ENCODE measurements at places on chromosomes 4 and X.

DNA sequence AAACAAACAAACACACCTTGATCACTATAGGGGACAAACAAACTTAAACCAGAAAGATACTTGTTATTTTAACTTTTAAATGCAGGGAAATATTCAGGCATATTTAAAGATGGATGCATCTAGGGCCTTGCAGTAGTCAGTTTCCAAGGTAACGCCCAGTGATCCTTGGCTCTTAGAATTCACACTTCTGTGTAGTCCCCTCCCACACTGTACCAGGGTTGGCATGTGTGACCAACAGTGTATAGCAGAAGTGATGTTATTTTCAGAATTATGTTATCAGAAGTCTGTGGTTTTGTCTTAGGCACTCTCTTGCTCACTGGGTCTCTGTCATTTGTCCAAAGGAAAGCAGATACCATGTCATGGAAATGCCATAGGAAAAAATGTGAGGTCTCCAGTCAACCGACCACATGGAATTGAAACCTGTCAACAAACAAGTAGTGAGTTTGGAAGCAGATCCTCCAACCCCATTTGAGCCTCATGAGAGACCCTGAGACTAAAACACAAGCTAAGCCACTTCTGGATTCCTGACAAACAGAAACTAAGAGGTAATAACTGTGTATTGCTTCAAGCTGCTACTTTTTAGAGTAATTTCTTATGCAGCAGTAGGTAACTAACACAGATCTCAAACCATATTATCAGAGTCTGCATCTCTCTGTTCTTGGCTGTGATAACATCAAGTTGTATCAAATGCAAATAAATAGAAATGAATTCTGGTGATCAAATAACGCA lies 670.3 kb downstream of the KCTD8 start:
- no peak for DNase-seq

GRCh38 chr4:23332313-23332712 lies 557.5 kb downstream of the PPARGC1A start:
- DNase-seq = no peak

GRCh38 chr4:180990931-180991330 lies 1252.3 kb upstream of the TENM3 start:
- no peak for DNase-seq

DNA sequence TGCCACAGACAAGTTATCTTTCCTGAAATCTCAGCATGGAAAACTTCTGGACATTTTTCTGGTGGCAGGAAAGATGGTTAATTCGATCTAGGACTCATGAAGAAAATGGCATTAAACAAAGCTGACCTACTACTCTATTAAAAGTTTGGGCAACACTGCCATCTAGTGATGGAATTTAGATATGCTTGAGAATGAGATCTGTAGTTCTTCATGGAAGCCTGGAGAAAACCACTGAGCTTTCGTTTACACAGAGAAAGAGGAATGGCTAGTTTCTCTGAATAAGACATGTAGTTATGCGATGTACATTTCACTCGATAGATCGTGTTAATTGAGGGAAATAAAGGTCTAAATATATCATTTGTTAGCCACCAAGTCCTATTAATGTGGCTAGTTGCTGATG lies 51.7 kb upstream of the CHRDL1 start:
- DNase-seq = peak; percentile 12

- DNase-seq = no peak
Observed at GRCh38 chr4:4721636-4722035, 137.8 kb upstream of the MSX1 start.

- DNase-seq = no peak
Observed at GRCh38 chrX:17692709-17693346, 44.5 kb upstream of the SCML1 start.

DNA sequence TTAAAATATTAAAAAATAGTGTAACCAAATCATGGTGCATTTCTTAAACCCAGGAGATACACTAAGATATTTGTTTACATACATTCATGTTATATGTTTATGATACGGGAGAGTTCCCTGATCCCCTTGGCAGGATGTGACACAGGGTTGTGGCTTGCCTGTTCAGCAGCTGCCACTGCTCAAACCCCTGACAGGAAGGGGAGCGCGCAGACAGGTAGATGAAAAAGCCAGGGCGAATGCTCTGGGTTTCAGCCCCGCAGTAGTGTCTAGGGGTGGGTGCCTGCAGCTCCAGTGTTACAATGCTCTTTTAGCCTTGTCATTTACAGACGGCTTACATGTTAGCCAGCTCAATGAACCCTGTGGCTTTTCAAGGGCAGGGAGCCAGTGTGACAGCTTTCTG lies 1343.8 kb upstream of the IGFBP7 start:
- no peak for DNase-seq

- DNase-seq = no peak
Observed at GRCh38 chr4:85419103-85419502, 55.8 kb upstream of the ARHGAP24 start.

GRCh38 chr4:168648929-168649328 lies 152.1 kb downstream of the PALLD start:
- no peak for DNase-seq

- DNase-seq = no peak
Observed at GRCh38 chr4:68962868-68963267, 11.3 kb upstream of the UGT2A3 start.

DNA sequence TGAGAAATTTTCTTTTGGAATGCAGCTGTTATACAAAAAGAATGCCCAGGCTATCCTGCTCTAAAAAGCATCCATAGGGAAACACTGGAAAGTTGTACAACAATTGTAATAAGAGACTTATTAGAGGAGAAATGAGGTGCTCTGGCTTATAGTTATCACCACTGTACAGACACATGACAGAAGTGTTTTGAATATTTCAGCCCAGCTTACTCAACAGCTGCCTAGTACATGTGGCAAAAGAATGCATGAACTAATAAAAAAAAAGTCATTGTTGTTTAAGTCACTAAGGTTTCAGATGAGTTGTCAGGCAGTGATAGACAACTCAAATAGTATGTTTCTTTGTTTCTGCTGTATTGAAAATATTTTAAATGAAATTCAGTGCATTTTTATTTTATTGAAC lies 307.7 kb downstream of the GPM6A start:
- no peak for DNase-seq

DNA sequence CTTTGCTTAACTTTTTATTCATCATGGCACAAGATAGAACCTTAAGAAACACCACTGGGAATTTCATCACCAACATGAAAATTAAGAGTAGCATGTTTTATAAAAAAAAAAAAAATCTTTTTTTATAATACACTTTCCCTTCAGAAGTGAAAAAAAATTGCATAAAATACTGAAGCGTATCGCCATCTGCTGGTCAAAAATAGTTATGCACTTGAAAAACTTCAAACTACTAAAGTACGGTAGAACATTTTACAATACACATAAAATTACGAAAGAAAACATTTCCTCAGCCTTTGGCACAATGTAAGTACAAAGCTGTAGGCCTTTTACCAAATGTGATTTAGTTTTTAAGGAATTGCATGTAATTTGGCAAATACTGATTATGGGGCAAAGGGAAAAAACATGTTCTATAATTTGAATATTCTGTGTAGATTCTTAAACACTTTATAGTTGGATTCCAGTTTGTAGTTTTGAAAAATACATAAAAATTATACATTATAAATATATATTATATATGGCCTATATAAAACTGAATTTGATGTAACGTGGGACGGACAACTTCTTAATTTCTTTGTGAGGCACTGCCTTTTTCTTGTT lies 26.5 kb downstream of the HCCS start:
- DNase-seq = peak; percentile 30

DNA sequence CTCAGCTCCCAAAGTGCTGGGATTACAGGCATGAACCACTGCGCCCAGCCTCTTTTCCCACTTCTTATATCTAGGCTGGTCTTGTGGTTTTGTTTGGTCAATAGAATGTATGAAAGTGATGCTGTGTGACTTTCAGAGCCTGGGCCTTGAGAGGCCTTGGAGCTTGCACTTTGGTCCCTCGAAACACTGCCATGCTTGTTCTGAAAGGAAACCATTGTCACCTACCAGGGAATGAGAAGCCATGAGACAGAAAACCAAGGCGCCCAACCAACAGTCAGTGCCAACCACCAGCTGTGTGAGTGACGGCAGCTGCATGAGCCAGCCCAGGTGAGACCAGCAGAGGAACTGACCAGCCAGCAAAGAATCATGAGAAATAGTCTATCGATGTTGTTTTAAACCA lies 57.4 kb downstream of the SCD5 start:
- no peak for DNase-seq

DNA sequence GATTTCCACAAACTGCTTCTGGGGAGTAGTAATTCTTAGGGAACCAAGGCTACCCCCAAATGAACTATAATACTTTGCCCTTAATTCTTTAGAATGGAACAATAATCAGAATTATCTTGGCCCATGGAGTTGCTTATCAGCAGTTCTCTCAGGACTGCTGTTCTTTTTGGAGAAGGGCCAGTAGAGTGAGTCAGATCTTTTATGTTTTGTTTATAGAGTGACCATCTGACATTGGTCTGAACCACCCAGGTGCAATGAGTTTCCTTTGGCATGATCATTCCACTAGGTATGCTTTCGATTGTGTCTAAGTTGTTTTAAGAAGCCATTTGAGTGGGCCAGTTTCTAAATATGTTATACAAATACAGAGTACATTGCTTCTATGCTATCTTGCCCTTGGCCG lies 31.8 kb downstream of the PRRG1 start:
- no peak for DNase-seq

DNA sequence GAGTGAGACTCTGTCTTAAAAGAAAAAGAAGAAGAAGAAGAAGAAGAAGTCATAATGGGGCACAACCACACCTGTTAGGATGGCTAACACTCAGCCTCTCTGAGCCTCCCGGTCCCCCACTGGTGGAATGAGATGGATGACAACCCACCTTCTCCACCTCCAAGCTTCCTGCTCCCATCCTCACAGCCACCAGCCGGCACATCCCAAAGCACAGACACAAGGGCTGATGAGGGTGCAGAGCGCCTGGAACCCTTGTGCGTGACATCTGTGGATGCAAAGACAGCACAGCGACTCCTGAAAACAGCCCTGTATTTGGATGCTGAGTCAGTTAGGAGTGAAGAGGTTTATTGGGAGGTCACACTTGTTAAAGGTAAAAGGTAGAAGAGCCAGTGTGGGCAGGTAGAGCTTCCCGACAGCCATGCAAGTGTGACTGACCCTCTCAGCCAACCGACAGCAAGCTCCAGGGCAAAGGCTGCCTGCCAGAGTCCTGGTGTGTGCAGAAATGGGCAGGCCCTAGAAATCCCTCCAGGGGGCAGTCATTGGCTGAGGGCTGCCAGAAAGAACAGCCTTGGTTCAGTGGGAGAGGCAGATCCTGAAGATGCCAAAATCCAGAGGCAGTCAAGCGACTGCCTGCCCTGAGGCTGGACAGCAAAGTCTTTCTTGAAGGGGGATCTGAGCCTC lies 26.6 kb upstream of the MAN2B2 start:
- DNase-seq = no peak

GRCh38 chr4:86981789-86982188 lies 47.0 kb downstream of the AFF1 start:
- DNase-seq = no peak

DNA sequence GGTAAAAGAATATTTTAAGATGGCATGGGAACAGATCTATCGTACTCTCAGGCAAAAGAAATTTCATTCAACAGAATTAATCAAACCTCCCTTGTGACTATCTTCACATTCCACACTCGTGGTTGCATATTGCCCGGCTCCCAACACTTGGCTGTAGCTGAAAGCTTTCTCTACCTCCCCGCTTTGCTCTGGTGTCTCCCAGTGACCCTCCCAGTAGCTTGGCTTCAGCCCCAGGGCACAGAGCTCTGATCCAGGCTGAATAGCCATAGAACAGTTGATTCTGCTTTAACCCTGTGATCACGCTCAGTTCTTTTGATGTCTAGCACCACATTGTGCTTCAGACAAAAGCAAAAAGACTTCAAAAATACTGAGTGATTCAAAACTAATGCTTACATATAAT lies 24.6 kb downstream of the SLC7A11 start:
- DNase-seq = no peak
